ENCODE measurements at places on chromosomes 11 and 22.

DNA sequence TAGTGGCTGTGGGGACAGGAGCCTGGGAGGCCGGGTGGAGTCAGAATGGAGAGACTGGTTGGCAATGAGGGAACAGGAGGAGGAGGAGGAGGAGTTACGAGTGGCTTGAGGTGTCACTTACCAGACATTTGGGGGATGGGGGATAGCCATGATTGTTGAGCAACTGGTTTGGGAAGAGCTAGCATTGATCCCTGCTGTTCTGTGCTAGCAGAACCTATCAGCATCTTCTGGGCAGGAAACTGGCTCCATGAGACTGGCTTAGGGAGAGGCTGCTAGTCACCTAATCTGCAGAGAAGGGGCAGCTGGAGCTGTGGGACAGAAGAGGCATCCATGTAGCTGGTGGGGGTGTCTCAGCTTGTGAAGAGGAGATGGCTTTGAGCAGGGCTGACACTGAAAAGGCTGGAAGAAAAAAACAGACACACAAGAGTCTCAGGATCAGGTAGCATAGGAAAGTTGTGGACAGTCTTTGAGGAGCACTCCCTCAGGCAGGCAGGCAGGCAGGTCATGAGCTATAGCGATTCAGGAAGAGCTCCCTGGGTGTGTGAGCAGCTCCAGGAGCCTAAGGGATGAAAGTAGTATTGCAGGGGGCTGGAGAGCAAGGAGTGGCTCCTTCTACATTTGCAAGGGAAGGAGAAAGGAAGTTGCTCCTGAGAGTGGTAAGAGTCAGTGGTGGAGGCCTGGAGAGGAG lies 22.3 kb downstream of the PIK3IP1 start:
- no peaks in the 10 kb centered on the region for H3K27me3 ChIP-seq
- DNase-seq: no peak
- no peak overlapping the region for H3K27ac ChIP-seq
- no peaks in the 10 kb centered on the region for H3K36me3 ChIP-seq
- no peak overlapping the region for H3K4me3 ChIP-seq

- H3K27me3 ChIP-seq: no peaks in the 10 kb centered on the region
- no peaks in the 10 kb centered on the region for H3K36me3 ChIP-seq
- no peak overlapping the region for H3K27ac ChIP-seq
Observed at GRCh38 chr22:20404881-20405280, 10.9 kb downstream of the ZNF74 start.

DNA sequence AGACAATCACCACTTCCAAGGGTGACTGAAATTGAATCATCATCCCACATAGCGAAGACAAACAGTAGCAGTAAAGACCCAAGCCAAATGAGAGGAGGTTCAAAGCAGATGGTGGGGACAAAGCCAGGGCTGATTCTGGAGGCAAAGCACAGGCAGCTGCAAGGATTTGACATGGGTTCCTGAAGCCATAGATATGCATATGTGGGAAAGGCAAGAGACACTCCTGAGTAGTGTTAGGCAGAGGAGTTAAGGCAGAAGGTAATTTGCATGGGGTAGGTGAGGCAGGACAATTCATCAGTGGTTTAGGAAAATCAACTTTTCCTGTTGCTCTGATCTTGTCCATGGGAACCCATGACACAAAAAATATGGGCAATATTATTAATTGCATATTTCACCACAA lies 462.8 kb downstream of the FAM181B start:
- H3K4me3 ChIP-seq: no peak overlapping the region
- no peak overlapping the region for H3K27ac ChIP-seq
- DNase-seq: no peak
- H3K36me3 ChIP-seq: no peaks in the 10 kb centered on the region
- H3K4me1 ChIP-seq: no peaks in the 10 kb centered on the region

GRCh38 chr11:45402049-45402630 lies 116.0 kb upstream of the SYT13 start:
- no peak overlapping the region for H3K27ac ChIP-seq
- no peaks in the 10 kb centered on the region for H3K4me1 ChIP-seq
- H3K4me3 ChIP-seq: no peak overlapping the region
- H3K36me3 ChIP-seq: no peaks in the 10 kb centered on the region
- no peak for DNase-seq

DNA sequence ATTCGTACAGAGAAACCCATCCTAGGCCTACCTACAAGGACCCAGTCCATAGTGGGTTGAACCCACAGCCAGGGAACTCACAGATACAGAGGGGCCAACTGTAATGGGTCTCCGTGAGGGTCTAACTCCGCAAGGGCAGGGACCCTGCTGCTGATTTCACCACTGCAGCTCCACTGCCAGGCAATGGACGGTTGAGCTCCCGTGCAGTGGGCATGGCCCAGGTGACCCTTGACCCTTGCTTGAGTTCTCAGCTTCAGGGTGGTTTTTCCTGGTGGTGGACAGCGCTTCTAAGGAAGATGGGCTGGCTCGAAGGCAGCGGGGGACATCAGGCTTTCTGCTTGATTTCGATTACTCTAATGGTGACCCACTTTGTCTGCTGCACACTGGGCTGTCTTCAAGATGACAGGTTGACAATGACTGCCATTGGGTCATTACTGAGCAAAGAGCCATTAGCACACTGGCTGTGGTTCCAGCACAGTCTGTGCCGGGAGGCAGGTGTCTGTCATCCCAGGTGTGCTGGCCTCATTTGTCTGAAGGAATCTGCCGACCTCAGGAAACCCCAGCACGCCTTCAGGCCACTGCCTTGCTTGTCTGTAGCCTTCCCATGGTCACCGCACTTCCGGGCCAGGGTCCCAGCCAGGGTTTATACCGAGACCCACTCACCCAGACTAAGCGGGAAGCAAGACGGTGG lies 3.7 kb upstream of the GAL start:
- peaks cover 10% of the 10 kb centered on the region for H3K27me3 ChIP-seq
- H3K27ac ChIP-seq: no peak overlapping the region
- H3K36me3 ChIP-seq: no peaks in the 10 kb centered on the region
